ENCODE measurements at places on chromosomes 6 and 20.

DNA sequence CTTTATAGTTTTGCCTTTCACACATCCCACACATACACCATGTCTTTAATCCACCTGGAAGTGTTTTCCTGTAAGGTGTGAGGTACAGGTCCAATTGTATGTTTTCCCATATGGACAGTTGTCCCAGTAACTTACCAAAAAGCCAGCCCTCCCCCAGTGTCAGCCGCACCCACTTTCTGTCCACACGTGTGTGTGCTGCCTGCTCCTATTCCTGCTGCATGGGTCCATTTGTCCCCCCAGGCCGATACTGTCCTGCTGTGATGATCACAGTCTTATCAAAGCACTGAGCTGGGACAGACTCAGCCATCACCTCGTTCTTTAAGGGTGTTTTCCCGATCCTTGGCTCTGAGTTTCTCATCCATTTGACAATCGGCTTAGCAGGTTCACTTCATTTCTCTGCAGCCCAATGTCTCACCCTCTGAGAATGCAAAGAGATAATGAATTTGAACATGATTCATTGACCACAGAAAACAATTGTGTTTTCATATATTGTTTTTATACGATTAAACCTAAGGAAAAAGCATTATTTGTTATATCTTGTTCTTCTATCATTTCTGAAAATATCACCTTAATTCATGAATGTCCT, 9.6 kb downstream of the VSX1 start:
- ATAC-seq, result no peak

GRCh38 chr20:50720026-50720425, 11.4 kb upstream of the PARD6B start:
- no peak for ATAC-seq

DNA sequence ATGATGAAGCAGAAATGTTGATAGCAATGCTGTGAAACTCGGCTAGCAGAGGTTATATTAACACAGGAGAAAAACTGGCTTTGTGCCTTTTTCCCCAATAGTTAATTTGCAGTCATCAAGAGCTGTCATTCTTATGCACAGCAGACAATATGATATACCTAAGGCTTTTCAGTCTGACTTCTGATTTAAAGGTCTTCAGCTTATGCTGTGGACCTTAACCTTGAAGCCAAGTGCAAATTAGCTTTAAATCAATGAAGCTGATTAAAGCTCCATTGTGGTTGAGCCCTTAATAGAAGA, 171.6 kb upstream of the ID4 start:
- ATAC-seq, result no peak

GRCh38 chr6:116251568-116252384, 2.1 kb downstream of the TSPYL4 start:
- no peak for ATAC-seq

DNA sequence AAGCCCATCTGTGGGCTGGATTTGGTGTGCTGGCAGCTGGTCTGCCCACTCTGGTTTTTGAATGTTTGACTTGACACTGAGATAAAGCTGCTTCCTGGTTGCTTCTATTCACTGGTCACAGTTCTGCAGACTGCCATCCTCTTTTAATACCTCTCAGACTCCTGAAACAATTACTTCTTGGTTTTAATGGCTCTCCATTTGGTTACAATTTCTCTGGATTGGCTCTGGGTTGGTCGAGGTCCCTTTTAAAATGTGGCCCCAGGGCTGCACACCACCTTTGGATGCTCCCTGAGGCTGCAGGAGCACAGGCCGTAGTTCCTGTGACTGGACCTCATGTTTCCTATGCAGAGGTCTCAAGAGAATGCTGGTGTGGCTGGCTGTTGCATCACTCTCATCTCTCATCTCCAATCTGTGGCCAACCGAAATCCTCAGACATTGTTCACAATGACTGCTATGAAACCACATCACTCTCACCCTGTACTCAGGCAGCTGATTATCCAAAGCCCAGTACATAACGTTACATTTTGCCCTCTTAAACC, 98.5 kb downstream of the INSM1 start:
- ATAC-seq, result peak; percentile 97

DNA sequence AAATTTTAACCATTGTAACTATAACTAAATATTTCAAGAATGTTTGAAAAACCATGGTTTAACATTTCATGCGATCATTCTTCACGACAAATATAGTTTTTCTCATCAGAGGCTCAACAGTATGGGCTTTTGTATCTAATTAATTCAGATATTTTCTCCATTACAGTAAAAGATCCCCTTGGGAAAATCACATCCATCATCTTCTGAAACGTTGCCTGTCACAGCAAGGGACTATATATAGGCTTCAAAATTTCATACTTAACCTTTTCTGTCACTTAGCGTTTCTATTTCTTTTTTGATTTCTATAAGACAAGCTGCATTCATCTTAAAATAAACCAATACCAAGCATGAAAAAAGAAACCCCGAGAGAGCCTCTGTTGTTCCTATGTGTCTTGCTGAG, 710.0 kb downstream of the PRKN start:
- ATAC-seq, result no peak

DNA sequence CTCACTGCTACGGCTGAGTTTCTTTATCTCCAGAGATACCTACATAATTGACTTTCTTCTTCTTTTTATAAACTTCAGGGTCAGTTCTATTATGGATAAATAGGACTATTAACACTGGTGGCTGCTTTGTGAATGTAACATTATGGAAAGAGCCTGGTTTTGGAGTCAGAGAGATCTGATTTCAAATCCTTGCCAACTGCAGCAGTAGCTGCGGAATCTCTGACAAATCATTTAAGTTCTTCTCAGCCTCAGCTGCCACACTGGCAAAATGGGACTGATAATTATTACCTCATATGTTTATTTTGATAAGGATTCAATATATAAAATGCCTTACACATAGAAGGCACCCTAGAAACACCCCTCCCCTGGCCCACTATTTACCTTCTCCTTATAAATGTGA, 160.5 kb downstream of the BACH2 start:
- ATAC-seq, result no peak

DNA sequence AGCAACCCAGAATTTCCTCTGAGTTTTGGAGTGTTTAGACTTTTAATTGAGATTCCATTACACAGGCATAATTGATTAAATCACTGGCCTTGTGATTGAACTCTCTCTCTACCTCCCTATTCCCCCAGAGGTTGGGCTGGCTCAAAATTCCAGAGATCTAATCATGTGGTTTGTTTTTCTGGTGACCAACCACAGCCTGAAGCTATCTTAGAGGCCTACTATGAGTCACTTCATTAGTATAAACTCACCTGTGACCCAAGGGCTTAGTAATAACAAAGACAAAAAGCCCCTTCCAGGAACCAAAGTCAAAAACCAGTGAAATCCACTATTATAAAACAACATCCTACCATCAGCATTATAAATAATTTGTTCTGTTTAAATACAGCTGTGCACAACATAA, 992.5 kb upstream of the CITED2 start:
- no peak for ATAC-seq

- peak; percentile 90 for ATAC-seq
Observed at GRCh38 chr6:89412071-89413005, at the start of gene RRAGD. RRAGD (minus strand) TSS chr6:89412273; CDS start chr6:89411993, 280 bp downstream.

DNA sequence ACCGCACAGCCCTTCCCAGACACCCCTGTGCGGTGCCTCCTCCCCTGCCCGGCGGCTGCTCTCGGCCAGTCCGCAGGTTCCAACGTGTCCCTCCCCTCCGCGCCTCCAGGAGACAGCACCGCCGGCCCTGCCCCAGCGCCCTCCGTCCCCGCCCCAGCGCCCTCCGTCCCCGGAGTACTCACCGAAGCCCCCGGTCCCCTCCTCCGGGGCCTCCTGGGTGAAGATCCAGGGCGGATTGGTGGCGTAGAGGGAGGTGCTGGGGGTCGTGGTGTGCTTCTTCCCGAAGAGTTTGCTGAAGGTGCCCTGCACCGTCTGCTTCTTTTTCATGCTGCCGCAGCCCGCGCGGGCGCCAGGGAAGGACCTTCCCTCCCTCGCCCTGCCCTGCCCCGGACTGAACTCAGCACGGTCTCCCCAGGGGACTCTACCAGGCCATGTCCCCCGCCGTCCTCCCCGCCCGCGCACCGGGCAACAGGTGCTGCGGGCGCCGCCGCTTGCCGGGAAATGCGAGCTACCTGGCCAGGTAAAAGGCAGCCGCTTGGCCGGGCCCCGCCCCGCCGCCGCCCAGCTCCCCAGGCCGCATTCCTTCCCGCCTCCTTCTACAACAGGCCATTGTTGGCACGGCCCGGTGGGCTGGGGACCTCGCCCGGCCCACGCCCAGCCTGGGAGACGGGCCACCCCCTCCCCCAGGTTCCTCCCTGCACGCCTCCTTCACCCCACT, at the start of gene C6orf132:
TSS of gene C6orf132 (minus strand) at position 503 of the 718 bp plus-strand sequence. CDS start at position 327, 176 bp downstream.
- no peak for ATAC-seq

GRCh38 chr6:13235339-13235738, 93.0 kb downstream of the TBC1D7 start:
- ATAC-seq, result no peak

GRCh38 chr20:49775229-49775693, 37.4 kb upstream of the SLC9A8 start:
- peak; percentile 27 for ATAC-seq

GRCh38 chr20:59334651-59335300, 34.4 kb downstream of the EDN3 start:
- ATAC-seq, result no peak

DNA sequence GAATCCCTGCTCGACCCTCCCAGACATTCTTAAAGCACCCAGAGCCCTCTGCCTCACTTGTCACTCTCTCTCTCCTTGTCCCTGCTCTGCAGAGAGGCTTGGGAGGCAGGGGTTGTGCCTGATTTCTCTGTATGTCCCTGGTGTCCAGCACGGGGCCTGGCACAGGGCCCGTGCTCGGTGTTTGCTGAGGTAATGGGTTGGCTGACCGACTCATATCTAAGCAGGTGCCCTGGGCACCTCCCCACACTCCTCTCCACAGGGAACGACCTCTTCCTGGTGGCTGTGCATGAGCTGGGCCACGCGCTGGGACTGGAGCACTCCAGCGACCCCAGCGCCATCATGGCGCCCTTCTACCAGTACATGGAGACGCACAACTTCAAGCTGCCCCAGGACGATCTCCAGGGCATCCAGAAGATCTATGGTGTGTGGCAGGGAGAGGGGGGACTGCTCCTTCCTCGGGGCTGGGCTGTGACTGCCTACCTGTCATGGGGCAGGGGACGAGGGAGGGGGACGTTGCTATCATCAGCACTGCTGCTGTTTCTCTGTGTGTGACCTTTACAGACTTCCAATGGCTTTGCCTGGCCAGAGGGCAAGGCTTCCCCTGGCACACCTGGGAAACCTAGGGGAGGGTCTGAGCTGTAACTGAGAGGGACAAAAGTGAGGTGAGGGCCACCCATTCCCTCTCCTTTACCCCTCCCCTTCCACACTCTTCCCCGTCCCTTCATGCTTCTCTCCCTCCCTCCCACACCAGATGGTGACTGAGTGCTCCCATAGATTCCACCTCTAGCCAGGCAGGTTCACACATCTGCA, 14.2 kb downstream of the MMP24OS start:
- no peak for ATAC-seq

- peak; percentile 72 for ATAC-seq
Observed at GRCh38 chr6:125099211-125100073, 54.1 kb upstream of the TPD52L1 start.

DNA sequence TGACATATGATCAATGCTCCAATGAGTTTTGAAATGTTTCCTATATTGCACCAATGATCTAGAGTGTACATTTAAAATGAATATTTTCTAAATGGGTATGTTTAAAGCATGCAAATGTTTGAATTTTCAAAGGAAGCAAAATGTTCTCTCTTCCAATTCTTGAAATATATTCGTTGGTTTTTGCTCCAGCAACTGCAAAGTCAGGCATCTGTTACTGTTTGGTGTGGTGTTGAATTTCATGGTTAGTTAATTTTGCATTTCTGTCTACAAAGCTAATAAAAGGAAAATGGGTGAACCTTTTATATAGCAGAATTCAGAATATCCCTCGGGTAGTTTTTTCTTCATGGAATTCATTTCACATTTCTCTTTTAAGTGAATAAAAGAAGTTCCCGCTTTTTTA, 1018.3 kb downstream of the GRIK2 start:
- no peak for ATAC-seq

DNA sequence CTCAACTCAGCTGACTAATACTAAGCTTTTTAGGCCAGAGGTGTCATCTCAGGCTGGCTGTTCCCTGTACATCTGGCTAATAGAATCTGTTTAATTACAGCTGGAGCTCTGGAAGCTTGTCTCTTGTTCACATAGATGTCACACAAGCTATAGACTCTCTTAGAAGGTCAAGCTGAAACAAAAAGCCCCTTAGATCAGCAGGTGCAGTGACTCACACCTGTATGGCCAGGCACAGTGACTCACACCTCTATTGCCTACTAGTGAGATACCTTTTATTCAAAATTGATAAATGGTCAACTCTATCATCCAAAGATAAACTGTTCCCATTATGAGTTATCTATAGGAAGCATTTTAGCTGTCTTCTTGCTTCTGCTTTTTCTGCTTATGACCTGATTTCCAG, 29.9 kb upstream of the MTHFD1L start:
- peak; percentile 62 for ATAC-seq

GRCh38 chr6:34196833-34197195, 39.9 kb upstream of the HMGA1 start:
- ATAC-seq, result no peak

DNA sequence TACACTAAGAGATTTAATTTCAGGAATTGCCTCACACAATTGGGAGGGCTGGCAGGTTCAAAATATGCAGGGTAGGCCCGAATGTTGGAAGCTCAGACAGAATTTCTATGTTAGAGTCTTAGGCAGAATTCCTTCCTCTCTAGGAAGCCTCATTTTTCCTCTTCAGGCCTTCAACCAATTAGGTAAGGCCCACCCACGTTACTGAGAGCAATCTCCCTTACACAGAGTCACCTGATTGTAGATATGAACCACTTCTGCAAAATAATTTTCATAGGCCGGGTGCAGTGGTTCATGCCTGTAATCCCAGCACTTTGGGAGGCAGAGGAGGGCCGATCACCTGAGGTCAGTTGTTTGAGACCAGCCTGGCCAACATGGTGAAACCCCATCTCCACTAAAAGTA, 50.2 kb upstream of the HIVEP1 start:
- no peak for ATAC-seq

GRCh38 chr20:59078231-59078630, 35.6 kb upstream of the PRELID3B start:
- ATAC-seq, result peak; percentile 32

DNA sequence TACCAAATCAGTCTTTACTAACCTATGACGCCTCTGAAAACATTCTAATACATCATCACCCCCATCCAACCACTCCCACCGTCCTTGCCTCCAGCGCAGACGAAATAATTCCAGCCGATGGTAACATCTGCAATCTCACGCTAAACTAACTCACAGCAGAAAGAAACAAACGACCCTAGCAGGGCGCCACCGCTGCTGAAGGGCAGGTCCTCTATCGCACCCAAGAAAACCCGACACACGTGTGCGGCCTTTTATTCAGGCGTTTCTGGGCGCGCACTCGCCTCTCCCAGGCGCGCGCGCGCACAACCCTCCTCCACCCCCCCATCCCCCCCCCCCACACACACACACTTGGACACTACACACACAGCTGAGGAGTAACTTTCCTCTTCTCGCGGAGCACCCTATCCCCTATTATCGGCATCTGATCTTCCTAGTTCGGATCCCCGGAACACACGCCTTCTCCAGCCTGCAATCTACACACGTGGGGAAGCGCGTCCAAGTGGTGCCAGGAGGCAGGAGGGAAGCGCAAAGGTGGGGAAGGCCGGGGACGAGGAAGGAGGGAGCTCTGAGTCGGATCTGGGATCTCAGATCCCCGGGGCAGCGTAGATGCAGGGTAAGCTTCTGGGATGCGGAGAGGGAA, 1.4 kb downstream of the GFOD1 start:
- no peak for ATAC-seq
